ENCODE measurements at places on chromosomes 3 and 15.

- DNase-seq = no peak
Observed at GRCh38 chr3:183539811-183540210, 15.7 kb downstream of the KLHL6 start.

- no peak for DNase-seq
Observed at GRCh38 chr15:41894791-41895463, 1.1 kb upstream of the SPTBN5 start.

DNA sequence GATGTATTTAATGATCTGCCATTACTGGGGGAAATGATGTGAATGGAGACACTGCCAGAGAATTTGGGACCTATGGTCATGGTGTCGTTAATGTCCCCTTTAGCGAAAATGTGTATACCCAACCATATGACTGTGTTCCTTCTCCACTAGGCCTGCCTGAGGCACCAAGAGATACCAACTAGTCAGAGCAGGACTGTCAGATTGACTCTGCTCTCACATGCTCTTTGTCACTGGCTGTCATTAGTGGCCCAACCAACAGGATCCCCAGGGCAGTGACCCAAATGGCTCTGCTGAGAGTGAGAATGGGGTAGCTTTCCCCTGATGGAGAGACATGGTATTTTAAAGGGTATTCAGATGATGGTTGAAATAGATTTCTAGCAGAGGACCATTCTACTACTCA is 2.8 kb downstream of the TAGLN3 start:
- DNase-seq = no peak

DNA sequence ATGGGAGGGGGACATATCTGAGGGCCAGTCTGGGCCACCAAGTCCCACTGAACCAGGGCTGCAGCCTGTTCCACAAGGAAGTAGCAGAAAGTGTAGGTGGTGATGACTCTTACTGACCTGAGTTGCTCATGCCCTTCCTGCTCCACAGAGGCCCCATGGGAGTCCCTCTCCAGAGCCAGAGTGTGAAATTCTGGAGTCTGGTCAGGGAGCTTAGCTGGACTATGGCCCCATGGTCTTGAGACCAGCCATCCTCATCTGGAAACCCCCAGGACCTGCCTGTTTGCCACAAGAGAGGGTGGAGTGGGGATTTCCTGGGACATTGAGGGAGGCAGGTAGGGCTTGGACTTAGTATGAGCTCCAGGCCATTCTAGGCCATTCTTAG is 3.0 kb downstream of the SPINT1 start:
- DNase-seq = no peak

DNA sequence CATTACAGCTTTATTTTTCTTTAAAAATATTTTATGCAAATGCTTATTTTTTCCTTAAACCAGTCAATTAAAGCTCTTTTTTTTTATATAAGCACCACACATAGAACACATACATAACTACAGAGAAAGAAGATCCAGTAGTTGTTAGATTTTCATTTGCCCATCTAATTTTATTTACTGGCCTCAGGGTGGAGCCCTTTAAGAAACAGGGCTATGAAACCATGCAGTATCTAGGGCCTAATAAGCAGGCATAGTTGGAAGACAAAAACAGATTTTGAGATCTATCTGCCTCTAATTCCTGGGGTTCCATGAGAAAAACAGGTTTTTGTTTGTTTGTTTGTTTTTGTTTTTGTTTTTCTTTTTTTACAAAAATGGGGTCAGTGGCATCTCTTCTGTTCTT is 120.6 kb downstream of the BCHE start:
- no peak for DNase-seq

GRCh38 chr3:188283347-188283746 is 129.4 kb downstream of the LPP start:
- no peak for DNase-seq

- no peak for DNase-seq
Observed at GRCh38 chr15:62228604-62229003, 63.5 kb upstream of the C2CD4B start.

DNA sequence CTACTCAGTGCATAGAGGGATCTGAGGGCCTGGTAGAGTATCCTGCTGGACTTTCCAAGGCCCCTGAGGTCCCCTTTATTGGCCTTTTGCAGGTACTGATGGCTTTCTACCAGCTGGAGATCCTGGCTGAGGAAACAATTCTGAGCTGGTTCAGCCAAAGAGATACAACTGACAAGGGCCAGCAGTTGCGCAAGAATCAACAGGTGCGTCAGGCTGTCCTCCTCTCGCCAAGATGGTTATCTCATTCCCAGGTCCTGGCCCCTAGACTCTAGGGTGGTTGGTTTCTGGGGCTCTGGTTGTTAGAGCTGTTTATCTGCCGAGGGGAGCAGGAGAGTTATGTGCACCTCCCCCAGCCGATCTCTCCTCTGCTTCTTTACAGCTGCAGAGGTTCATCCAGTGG is 9.3 kb downstream of the EIF2B5 start:
- no peak for DNase-seq
